Activated T-cell treated with anti-CD3 and anti-CD28 coated beads for 1 hour (primary cell): ENCODE measurements at places on chromosomes 3 and 15.

DNA sequence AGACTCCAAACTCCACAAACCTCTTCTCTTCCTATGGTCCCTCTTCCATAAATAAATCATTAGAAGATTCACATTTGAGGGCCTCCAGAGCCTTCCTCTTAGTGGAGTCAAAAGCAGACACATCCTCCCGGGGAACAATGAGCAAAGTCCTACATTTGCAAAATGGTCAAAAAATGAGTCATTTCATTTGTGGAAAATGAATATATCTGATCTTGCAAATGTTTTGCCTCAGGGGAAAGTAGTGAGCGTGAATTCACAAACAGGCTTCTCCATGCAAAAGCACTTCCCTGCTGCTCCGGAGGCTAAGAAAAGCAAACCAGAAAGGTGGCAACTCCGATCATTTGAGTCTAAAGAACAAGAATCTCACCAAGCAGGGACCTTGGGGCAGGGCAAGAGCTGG is 86.7 kb upstream of the IQSEC1 start:
- DNase-seq: no peak

- no peak for DNase-seq
Observed at GRCh38 chr15:55694652-55695150, 48.3 kb downstream of the PRTG start.

DNA sequence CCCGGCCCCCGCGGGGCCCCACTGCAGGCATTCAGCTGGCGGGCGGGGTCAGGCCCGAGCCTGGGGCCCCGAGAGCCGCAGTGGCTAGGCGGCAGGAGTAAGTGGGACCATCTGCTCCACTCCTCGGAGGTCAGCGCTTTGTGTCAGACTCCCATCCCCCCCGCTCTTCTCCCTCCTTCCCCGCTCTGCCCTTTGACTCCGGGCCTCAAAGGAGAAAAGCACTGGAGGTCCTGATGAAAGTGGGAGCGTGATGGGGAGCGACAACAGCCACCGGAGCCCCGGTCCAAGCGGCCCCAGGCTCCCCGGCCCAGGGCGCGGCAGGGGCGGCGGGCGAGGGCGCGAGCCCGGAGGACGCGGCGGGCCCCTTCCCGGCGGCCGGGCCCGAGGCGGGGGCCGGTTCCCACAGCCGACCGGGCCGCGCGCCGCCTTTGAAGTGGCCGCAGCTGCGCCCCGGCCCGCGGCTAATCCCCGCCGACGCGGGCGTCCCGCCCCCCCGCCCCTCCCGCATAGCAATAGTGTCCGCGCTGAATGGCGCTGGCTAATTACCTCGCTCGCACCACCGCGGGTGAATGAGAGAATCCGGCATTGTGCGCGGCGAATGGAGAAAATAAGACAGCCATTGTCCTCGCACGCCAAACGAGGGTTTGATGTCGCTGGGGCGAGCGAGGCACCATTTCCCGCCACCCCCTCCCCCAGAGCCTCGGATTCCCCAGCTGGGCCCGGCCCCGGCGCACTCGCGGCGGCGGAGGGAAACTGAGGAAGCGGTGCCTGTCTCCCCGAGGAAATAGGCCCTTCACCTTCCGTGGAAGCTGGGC is 22.4 kb downstream of the IGDCC3 start:
- DNase-seq: no peak

GRCh38 chr3:118772547-118773011 is 262.1 kb downstream of the IGSF11 start:
- no peak for DNase-seq

DNA sequence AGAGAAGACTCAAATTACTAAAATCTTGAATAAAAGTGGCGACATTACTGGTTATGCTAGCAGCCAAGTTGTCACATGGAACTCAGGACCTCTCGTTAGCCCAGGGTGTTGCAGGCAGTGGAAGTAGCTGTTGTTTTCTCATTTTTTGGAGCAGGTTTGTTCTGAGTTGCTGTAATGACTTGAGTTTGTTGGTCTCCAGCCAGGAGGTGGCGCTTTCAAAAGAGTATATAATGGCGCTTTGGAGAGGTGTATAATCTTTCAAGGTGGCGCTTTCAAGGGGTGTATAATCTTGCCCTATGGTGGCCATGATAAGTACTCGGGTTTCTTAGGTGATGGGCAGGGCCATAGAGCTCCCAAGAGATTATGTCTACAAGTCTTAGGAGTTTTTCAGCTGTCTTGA is 632.7 kb downstream of the NTRK3 start:
- no peak for DNase-seq

- DNase-seq: no peak
Observed at GRCh38 chr3:124256599-124256998, 264.7 kb upstream of the ROPN1 start.

- no peak for DNase-seq
Observed at GRCh38 chr15:39685999-39686613, 96.5 kb downstream of the FSIP1 start.

DNA sequence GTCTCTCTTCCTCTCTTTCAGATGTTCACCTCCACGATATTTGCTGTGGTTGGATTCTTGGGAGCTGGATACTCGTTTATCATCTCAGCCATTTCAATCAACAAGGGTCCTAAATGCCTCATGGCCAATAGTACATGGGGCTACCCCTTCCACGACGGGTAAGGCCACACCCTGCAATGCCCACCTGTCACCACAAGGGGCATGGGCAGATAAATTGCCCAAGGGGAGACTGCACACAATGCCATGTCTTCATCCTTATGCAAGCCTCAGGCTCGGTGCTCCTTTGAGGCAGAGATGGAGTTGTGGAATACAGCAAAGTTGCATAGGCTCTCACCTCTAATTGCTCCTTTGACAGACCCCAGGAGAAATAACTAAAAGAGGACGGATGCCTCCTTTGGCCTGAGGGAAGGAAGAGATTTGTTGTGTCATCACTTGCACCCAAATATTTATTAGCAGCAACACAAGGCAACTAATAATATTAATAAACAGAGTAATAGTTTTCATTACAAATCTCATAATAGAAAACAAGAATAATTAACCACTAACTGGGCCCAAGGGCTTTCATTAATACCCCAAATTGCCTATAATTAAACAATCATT is 13.2 kb downstream of the TM4SF4 start:
- no peak for DNase-seq

GRCh38 chr3:30347679-30348216 is 258.7 kb upstream of the TGFBR2 start:
- DNase-seq: no peak

DNA sequence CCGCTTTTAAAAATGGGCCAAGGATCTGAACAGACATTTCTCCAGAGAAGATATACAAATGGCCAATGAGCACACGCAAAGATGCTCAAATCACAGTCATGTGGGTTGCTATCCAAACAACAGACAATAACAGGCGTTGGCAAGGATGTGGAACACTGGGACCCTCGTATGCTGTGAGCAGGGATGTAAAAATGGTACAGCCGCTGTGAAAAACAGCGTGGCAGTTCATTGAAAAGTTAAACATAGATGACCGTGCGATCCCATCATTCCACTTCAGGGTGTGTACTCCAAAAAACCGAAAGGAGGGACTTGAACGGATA is 6.7 kb upstream of the LRRC15 start:
- no peak for DNase-seq

DNA sequence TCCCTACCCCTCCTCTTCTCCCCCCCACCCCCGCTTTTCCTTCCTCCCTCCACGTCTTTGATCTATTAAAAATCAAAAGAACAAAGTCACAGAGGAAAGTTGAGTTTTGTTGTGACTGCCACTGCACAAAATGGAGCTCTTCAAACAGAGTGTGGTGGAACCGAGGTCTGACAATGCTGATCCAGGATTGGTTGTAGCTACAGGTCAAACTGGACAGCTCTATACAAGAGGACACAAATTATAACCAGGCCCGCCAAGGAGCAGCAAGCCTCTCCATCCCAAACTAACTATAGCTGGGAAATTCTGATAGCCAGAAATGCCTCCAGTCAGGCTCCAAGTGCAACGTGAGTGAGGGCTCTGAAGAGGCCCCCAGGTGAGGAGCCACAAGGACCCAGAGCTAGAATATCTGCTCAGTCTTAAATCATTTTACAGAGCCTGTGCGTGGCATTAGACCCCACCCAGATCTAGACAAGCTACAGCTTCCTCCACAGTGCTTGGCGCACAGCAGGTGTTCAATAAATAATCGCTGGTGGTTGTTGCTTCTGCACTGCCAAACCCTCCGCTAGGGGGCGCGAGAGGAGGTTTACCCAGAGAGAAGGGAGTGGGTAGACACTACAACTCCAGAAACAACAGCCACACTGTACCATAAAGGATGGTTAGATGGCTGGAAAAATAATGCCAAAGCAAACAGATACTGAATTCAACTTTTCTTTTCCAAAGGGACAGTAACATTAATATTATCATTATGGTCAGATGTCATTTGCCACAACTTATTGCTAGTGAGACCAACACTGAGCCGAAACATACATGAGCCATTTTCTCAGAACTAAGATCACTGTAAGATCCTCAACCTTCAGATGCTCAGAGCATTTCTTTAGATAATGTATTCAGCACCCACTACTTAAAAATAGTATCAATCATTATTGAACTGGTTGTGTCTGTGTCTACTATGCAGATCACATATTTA is 44.6 kb downstream of the ZIC4 start:
- no peak for DNase-seq

- no peak for DNase-seq
Observed at GRCh38 chr15:92904722-92905571, 4.8 kb downstream of the CHD2 start.

DNA sequence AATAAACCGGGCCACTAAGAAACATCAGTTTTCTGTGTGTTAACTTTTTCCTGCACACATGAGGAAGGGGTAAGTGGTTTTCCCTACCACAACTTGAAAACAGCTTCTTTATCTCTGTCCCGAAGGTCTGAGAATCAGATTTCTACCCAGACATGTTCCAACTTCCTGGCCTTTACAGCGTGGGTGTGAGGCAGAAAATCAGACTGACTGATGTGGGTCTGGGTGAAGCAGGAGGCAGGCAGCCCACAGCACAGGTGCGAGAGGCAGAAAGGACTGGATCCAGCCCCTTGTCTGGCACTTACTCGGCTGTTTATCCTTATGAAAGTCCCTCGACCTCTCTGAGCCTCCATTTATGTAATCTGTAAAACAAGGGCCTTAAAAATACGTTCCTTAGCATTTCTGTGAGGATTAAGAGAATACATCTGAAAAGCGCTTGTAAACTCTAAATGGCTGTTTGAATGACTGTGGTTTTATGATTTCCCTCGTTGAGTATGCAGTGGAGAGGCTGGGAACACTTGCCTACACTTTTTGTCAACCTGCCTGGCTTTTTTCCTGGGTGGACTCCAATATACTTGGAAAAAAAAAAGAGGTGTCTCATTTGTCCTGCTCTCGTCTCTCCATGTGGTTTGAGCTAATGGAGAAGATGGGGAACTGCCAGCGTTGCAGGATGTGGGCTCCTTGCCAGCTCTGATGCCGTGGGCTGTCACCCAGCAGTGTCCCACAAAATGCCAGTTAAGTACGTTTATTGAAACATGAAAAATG is 3.1 kb downstream of the AGBL1 start:
- no peak for DNase-seq

GRCh38 chr3:32992310-32992686 is 40.9 kb downstream of the CCR4 start:
- no peak for DNase-seq

DNA sequence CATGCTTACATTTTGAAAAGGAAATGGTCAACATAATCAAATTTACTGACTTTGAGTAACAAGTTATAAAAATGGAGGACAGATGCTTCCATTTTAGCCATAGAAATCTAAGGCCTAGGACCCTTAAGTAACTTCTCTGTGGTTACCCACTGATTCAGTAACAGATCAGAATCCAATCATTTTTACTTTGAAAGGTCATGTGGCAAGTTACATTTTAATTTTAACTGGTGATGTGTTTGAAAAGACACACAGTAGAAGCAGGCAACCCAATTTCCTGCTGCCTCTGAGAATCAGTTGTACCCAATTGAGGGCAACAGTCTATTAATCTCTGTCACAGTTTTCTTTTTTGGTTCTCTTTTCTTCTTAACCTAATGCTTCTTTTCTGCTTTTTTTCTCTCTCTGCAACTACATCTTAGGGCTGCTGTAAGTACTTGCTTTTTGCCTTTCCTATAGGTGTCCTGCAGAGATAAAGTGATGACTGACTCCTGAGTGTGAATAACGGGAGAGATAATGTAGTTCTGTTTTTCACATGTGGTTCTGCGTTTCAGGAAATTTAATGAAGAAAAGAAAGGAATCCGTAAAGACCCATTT is 3.3 kb downstream of the ZWILCH start:
- no peak for DNase-seq

- DNase-seq: no peak
Observed at GRCh38 chr15:56919609-56920366, 1.3 kb downstream of the TCF12 start.

DNA sequence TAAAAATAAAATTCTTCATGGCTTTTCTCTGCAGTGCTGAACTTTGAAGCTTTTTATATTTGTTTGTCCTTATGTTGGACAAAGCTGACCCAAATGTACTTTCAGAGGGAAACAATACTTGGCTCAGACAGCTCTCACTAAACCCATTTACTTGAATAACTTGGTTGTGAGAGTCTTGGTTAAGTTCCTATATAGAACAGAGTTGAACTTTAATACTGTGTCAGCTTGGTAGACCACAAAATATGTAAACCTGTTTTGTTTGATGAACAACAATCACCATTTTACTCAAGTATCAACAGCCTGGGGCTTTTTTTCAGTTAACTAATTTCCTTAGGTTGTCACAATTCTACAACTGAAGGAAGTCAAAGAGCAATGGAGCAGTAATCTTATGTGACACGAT is 211.9 kb downstream of the CADM2 start:
- DNase-seq: no peak

- no peak for DNase-seq
Observed at GRCh38 chr3:63450023-63450422, 171.9 kb downstream of the SYNPR start.

DNA sequence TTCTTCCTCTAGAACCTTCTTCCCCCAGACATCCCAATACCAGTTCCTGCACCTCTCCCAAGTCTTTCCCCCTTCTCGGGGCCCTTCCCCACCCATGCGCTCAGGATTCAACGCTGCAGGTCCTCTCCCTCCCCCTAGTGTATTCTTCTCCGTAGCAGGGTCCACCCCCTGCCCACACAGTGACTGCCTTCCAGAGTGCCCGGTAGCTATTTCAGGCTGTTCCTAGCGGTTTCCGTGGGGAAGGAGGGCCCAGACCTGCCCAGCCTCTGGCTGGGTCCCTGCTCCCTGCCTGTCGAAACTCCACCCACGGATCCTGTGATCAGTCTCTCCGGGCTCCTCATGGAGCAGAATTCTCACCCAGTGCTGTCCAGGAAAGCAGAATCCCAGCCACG is 45.2 kb upstream of the SEC61A1 start:
- DNase-seq: no peak
